ENCODE measurements at places on chromosomes 7 and 10. TPM values are rescaled to one million over a fixed set of nuclear protein-coding genes. Genes with fewer than 3 reads are reported as not detected.

CDHR1 gene
- total RNA-seq, result 0.04 TPM

ACTR3C gene
- total RNA-seq, result not detected

GARIN1A gene
- 0.42 TPM for total RNA-seq

HTR5A gene
- total RNA-seq, result not detected

RASA4B gene
- 2.1 TPM for total RNA-seq

LRRC17 gene
- 0.22 TPM for total RNA-seq

ZNF365 gene
- 0.92 TPM for total RNA-seq

STEAP1B gene
- total RNA-seq, result not detected

TAS2R41 gene
- total RNA-seq, result not detected

PNLIPRP3 gene
- not detected for total RNA-seq

DPYSL4 gene
- 19.1 TPM for total RNA-seq

MKX gene
- not detected for total RNA-seq

MARVELD1 gene
- 45.4 TPM for total RNA-seq

NXPH1 gene
- not detected for total RNA-seq

CAV2 gene
- total RNA-seq, result 177 TPM

PCLO gene
- total RNA-seq, result 1.2 TPM

TMEM270 gene
- not detected for total RNA-seq

OPN4 gene
- total RNA-seq, result not detected

TMEM178B gene
- total RNA-seq, result 1.1 TPM

SLIT1 gene
- not detected for total RNA-seq

ECHDC3 gene
- 9.4 TPM for total RNA-seq

VWDE gene
- 0.60 TPM for total RNA-seq
